ENCODE measurements at places on chromosomes 5 and 9.

- no peak for DNase-seq
Measured at GRCh38 chr9:77463151-77463550, 185.0 kb downstream of the GNA14 start.

GRCh38 chr9:72581694-72582093 lies 60.3 kb downstream of the TMC1 start:
- no peak for DNase-seq

- no peak for DNase-seq
Measured at GRCh38 chr5:504326-505154, 19.7 kb downstream of the SLC9A3 start.

- DNase-seq = peak; percentile 12
Measured at GRCh38 chr5:10601246-10602030, 37.6 kb downstream of the ANKRD33B start.

DNA sequence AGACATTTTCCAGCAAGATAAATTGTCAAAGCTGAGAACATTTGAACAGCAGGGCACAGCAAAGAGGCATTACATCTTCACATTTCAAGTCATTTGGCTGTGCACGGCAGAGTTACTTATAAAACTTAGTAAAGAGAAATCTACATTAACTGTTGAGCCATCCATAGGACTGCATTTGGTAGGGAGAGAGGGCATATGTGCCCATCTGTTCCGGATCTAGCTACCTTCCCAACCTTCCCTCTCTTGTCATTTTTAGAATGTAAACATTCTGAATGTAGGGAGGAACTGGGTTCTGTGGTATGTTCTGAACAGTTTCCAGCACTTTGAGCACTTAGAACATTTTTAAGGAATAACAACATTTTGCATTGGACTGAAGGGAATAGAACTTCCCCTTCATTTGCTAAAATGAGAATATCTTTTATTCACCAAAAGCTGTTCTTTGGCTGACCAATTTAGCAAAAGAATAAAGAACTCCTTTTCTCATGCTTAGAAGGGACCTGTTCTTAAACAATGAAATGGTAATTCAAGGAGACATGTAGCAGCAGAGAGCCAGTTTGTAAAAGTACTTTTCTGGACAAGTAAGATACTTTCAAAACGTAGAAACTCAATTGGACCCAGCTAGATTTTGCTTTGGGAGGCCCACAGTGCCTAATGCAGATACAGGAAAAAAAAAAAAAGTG lies 104.4 kb downstream of the CETN3 start:
- DNase-seq = no peak

GRCh38 chr5:159286420-159287035 lies 23.4 kb downstream of the UBLCP1 start:
- no peak for DNase-seq

DNA sequence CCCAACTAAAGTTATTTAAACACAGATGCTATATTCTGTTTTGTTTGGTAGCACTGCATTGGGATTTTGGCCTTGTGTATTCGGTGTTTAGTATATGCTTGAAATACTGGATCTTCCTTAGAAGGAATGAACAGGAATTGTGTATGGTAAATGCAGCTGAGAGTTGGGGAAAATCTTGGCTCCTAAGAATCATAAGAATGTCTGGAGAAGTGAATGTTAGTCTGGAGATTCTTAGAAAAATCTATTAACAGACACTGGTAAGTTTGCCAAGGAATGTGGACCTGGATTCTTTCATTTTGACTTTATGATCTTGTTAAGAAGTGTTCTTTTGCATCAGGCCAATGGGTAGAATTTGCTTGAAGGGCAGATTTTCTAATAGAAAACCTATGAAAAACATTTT lies 38.9 kb downstream of the SNX30 start:
- no peak for DNase-seq

DNA sequence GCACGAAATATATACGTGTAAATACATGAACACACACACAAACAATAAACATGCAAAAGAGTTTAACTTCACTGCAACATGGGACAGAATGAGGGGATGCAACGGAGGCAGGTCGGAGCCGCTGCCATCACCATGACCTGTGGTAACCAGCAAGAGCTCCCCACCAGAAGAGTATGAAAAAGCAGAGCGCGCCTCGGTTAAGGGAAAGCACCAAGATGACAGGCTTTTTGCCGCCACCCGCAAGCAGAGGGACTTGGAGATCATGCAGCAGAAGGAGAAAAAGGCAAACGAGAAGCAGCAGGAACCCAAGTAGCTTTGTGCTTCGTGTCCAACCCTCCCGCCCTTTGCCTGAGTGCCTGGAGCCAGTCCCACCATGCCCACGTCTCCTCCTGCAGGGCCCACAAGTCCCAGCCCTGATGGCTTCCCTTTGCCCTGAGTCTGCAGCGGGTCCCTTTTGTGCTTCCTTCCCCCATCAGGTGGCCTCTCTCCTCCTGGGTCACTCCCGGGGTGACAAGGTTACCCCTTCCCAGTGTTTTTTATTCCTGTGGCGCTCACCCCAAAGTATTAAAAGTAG lies 13.8 kb downstream of the WHRN start:
- DNase-seq = no peak

- no peak for DNase-seq
Measured at GRCh38 chr9:135440620-135441019, 39.0 kb upstream of the PPP1R26 start.

DNA sequence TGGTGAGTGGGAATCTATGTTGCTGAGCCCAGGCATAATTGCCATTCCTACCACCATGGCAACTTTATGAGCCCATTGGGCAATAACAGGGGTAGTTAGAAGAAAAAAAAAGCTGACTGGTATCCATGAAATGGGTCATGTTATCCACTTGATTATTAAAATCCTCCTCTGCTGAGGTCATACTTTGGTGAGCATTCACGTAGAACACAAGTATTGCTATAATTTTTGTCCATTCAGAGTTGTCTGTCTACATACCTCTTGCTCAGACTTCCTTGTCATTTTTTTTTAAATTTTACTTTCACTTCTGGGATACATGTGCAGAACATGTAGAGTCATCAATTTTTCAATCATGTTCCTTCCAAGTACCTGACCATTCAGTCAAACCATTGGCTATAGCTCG lies 780.8 kb upstream of the ARRDC3 start:
- DNase-seq = no peak

GRCh38 chr9:125648294-125648693 lies 58.7 kb downstream of the MAPKAP1 start:
- no peak for DNase-seq

- DNase-seq = no peak
Measured at GRCh38 chr5:67999391-67999790, 216.2 kb upstream of the PIK3R1 start.

DNA sequence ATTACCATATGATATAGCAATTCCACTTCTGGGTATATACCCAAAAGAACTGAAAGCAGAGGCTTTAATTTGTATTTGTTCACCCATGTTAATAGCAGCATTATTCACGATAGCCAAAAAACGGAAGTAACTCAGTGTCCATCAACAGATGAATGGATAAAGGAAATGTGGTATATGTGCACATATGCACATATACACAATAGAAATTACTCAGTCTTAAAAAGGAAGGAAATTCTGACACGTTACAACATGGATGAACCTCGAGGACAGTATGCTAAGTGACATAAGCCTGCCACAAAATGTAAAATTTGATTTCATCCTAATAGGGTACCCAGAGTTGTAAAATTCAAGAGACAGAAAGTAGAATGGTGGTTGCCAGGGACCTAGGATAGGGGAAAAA lies 54.9 kb downstream of the NUP155 start:
- no peak for DNase-seq

DNA sequence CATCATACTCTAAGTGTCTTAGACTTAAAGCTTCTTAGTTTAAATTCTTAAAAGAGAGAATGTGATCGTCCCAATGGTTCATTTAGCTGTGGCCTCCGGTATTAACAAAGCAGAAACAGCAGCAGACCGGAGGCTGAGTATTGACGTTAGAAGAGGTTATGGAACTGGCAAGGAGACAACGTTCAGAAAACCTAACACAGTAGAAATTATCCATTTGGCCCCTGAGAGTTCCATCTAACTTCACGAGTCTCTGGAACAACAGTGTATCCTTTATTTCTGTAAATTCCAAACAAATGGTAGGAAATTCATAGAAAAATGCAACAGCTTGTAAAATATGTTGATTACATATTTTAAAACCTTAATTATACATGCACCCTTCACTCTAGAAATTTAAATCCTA lies 107.3 kb upstream of the PTGER4 start:
- DNase-seq = no peak

DNA sequence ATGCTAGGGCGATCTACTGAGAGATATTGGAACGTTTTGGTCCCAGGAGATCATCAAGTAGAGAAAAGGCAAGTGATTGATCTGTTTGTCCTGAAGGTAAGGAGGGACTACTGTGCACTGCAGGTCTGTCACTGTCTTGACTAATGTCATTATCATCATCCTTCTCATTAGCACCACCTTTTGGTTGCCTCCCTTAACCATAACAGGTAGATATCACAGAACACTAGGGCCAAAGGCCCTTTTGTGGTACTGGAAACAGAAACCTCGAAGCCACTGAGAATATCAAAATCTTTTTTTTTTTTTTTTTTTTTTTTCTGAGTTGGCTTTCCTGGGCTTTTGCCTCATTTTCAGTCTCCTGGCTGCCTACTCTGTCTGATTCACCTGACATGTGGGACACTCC lies 134.0 kb downstream of the KCTD16 start:
- DNase-seq = no peak

DNA sequence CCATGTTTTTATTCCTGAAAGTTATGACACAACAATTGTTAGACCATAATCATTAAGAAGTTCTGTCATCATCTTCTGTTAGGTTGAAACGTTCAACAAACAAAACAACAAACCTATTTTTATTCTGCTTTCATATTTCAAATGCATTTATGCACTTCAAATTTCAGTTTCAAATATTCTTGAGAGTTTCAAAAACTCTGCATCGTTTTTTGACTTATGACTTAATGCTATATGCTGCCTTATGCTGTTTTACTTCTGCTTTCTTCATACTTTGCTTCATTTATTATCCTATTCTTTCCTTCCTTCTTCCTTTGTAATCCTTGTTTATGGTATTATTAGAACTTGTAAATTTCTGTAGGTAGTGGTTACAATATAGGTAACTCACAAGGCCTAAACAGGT lies 95.0 kb downstream of the PCSK1 start:
- no peak for DNase-seq

DNA sequence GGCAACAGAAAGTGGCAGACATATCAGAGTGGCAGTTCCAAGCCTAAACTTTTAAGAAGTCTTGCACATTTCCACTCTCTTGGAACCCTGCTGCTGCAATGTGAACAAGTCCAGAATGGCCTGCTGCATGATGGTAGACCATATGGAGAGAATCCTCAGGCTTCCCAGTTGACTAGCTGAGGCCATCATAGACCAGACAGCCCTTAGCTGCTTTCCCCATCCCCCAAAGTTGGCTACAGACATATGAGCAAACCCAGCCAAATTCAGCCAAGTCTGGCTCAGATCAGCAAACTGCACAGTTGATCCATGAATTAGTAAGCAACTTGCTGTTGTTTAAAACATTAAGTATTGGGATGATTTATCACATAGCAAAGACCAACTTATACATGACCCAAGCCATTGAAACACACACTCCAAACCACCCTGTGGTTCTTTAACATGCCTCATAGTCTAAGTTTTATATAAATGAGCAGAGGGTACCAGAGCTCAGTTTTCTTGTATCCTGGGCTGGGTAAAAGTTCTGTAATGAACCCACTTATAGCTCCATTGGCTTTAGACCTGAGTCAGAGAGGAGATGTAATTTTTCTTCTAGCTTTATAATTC lies 19.9 kb downstream of the PPP3R2 start:
- DNase-seq = no peak

- no peak for DNase-seq
Measured at GRCh38 chr9:90433398-90433941, 209.2 kb downstream of the DIRAS2 start.
